ENCODE measurements at places on chromosomes 16 and 17. TPM values are rescaled to one million over a fixed set of nuclear protein-coding genes. Genes with fewer than 3 reads are reported as not detected.

GRCh38 chr17:65966072-65966695, 225.7 kb downstream of the CEP112 start:
- DNase-seq, result no peak

DNA sequence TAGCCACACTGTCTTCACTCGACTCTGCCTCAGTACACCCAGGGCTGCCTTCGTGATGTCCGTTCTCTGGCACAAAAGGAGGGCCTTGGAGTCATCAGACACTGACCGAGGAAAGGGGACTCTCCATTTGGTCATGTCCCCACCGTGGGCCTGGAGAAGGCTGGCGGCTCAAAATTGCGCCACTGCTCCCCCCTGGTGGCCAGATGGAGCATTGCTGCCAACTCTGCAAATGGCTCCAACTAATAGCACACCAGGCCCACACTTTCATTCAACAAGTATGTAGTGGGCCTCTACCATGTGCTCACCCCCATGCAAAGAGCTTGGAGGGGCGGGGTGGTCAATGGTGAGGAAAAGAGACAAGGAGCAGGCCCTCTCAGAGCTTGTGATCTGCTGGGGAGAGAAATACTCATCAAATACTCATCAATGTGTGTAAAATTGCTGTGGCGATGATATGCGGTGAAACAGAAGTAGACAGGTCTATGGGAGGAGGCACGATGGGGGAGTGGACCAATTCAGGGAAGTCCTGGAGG, 5.2 kb upstream of the GRIN2C start:
- DNase-seq, result peak; percentile 77

DNA sequence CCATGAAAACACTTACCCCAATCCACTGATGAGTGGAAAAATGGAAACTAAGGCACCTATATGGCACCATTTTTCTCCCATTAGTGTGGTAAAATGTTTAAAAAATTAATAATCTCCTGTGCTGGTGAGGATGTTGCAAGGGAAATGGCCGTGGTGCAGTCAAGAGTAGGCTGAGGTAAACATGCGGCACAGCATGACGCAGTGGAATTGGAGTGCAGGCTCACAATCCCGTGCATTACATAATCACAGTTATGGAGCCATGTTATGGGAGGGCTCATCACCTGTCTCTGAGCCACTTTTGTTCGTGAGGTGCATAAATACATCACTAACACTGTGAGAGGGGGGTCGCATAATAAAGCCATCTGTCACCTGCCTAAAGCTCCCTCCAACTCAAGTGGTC, 164.4 kb upstream of the XYLT1 start:
- no peak for DNase-seq

GRCh38 chr16:67460168-67460567, 20.8 kb downstream of the ATP6V0D1 start:
- no peak for DNase-seq

GRCh38 chr16:11253995-11254912, 1.8 kb downstream of the SOCS1 start:
- no peak for DNase-seq

Gene GP1BA
- total RNA-seq, result not detected

Gene PRSS33
- total RNA-seq, result not detected

Gene MARVELD3
- 9.4 TPM for total RNA-seq
